ENCODE measurements at places on chromosomes 12 and 14.

GRCh38 chr14:94540031-94540794, 21.0 kb upstream of the SERPINA4 start:
- peak; percentile 30 for DNase-seq

GRCh38 chr12:86170051-86170450, 86.1 kb downstream of the MGAT4C start:
- no peak for DNase-seq

- DNase-seq, result no peak
Observed at GRCh38 chr12:54502485-54502884, 4.9 kb downstream of the NCKAP1L start.

DNA sequence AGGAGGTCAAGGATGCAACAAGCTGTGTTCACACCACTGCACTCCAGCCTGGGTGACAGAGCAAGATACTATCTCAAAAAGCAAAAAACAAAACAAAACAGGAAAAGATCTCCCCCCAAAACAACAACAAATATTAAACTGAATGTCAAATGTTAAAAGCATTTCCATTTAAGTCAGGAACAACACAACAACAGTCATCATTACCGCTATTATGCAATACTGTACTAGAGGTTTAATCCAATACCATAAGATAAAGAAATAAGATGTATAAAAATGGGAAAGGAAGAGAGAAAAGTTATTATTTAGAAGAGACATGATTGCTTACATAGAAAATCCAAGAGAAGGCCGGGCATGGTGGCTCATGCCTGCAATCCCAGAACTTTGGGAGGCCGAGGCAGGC, 36.6 kb downstream of the FERMT2 start:
- no peak for DNase-seq

- no peak for DNase-seq
Observed at GRCh38 chr14:97943619-97944018, 1146.4 kb downstream of the VRK1 start.

Data from testis (tissue), 5 donors.